ENCODE measurements at places on chromosomes 1 and 21. TPM values are rescaled to one million over a fixed set of nuclear protein-coding genes. Genes with fewer than 3 reads are reported as not detected.

C1orf94 gene
- total RNA-seq, result not detected

SPATA46 gene
- not detected for total RNA-seq

SWT1 gene
- total RNA-seq, result 6.1 TPM

MCOLN3 gene
- total RNA-seq, result 0.74 TPM

TNNI3K gene
- 0.95 TPM for total RNA-seq

CD55 gene
- total RNA-seq, result 147 TPM

CHIT1 gene
- 1.4 TPM for total RNA-seq

OR2T33 gene
- total RNA-seq, result not detected

NUAK2 gene
- 5.7 TPM for total RNA-seq

COL8A2 gene
- total RNA-seq, result 0.07 TPM

ZBTB8OS gene
- total RNA-seq, result 77.4 TPM

CA6 gene
- total RNA-seq, result 2.5 TPM

PYHIN1 gene
- 23.0 TPM for total RNA-seq

OXCT2 gene
- 2.9 TPM for total RNA-seq

C1orf21 gene
- total RNA-seq, result 4.6 TPM
